ENCODE measurements at places on chromosomes 3 and 15. TPM values are rescaled to one million over a fixed set of nuclear protein-coding genes. Genes with fewer than 3 reads are reported as not detected.

Gene ZNF148
- 38.9 TPM for total RNA-seq

Gene GPR27
- total RNA-seq: not detected

Gene GAP43
- 0.33 TPM for total RNA-seq

Gene CILP
- total RNA-seq: 0.29 TPM

Gene CD86
- not detected for total RNA-seq

Gene CDCP1
- total RNA-seq: 9.1 TPM

Gene SAMD7
- not detected for total RNA-seq

Gene TRH
- total RNA-seq: not detected

Gene UROC1
- not detected for total RNA-seq

Gene LINS1
- 14.1 TPM for total RNA-seq

Gene TNFAIP8L3
- 47.5 TPM for total RNA-seq

Gene PATL2
- total RNA-seq: 1.3 TPM

Gene MINDY2
- 23.5 TPM for total RNA-seq

Gene CYP8B1
- total RNA-seq: not detected

Gene CFAP100
- not detected for total RNA-seq

Gene KNSTRN
- total RNA-seq: 81.2 TPM

Gene SERPINI2
- not detected for total RNA-seq

Gene ARPIN
- 12.7 TPM for total RNA-seq

Gene HAPLN3
- total RNA-seq: 0.87 TPM

Gene GREM1
- total RNA-seq: 141 TPM

Gene CHAC1
- total RNA-seq: 16.9 TPM

Gene SUSD5
- total RNA-seq: 2.5 TPM

Gene KBTBD8
- 1.3 TPM for total RNA-seq

Gene ZKSCAN7
- 9.0 TPM for total RNA-seq

Gene CPNE9
- total RNA-seq: not detected

Gene DTX3L
- 27.5 TPM for total RNA-seq

Gene DNAH12
- under 0.01 TPM for total RNA-seq

Gene ACY1
- 52.5 TPM for total RNA-seq

Gene SNUPN
- 34.8 TPM for total RNA-seq

Gene TLR9
- under 0.01 TPM for total RNA-seq

Gene CCRL2
- total RNA-seq: 0.29 TPM

Gene COX17
- 6.8 TPM for total RNA-seq

Gene CGNL1
- total RNA-seq: 0.29 TPM

Gene TGM4
- not detected for total RNA-seq

Gene C3orf22
- not detected for total RNA-seq

All from smooth muscle cell of trachea (primary cell).